ENCODE measurements at places on chromosomes 1 and 21.

GRCh38 chr1:155471026-155471425 is 91.6 kb downstream of the ASH1L start:
- no peak for DNase-seq

DNA sequence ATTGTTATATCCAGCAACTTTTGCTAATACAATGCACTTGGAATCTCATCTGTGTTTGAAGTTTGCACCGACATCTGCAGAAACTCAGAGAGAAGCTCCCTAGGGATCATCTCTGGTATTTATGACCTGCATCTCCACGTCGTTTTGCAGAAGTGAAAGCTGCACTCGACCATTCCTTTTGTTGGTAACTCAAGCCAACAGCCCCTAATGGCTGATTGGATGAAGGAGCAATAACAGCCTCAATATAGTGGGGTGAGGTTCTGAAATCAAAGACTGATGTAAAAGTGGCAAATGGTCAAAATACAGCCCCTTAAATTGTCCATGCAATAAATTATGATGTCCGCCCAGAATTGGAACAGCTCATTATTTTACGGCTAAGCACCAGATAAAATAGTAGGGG is 344.2 kb upstream of the KAZN start:
- DNase-seq, result no peak

- DNase-seq, result no peak
Observed at GRCh38 chr21:35058058-35058457, 9.0 kb upstream of the RUNX1 start.

DNA sequence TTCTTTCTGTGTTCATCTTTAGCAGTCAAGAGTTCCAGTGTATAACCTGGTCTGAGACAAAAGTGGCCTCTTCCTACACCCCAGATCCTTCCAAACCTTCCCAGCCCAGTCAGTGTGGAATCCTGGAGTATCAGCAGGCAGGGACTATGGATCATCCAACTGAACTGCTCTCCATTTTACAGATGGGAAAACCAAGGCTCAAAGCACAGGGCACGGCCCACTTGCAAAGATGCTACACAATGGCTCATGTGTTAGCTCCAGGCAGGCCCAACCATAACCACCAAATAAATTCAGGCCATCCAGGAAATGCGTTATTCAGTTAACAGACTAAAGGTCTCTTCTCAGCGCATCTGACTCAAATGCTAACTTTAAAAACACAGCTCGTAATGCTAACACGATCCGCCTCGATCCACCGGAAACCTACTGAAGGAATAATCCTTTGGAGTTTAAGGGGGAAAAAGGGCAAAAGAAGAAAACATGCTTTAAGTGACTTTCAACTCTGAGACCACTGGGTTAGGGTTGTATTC is 7.1 kb downstream of the GLIS1 start:
- no peak for DNase-seq

- no peak for DNase-seq
Observed at GRCh38 chr21:42358261-42358660, 7.5 kb upstream of the TFF2 start.

DNA sequence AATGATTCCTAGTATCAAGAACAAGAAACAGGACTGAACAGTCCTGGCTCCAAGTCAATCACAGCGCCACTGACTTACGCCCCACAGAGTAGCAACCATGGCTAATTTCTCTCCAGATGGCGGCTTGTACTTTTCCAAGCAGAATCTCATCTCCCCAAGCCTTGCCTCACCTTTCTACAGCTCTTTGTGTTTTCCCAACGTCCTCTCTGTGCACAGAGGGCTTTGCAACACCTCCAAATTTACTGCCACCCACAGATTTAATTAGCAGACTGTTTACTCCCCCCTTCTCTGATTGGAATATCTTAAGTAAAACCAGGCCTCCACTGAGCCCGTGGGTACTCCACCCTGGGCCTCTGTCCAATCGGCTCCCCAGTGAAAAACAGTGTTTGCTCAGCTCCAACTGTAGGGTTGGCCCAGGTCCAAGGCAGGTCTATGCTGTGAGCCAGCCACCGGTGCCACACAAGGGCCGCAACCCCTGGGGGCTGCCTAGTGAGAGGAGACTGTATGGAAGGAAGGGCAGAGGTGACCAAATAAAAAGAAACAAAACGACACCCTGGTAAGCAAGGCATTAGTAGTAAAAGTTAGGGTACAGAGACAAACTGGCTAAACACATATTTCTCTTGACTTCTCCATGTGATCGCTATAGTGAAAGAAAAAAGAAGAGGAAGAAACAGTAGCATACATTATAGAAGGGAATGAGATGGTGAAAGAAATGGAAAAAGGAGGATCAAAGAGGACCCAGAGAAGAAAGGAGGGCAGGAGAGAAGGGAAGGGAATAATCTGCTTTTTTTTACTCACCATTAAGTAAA is 128.4 kb upstream of the SOD1 start:
- DNase-seq, result no peak

DNA sequence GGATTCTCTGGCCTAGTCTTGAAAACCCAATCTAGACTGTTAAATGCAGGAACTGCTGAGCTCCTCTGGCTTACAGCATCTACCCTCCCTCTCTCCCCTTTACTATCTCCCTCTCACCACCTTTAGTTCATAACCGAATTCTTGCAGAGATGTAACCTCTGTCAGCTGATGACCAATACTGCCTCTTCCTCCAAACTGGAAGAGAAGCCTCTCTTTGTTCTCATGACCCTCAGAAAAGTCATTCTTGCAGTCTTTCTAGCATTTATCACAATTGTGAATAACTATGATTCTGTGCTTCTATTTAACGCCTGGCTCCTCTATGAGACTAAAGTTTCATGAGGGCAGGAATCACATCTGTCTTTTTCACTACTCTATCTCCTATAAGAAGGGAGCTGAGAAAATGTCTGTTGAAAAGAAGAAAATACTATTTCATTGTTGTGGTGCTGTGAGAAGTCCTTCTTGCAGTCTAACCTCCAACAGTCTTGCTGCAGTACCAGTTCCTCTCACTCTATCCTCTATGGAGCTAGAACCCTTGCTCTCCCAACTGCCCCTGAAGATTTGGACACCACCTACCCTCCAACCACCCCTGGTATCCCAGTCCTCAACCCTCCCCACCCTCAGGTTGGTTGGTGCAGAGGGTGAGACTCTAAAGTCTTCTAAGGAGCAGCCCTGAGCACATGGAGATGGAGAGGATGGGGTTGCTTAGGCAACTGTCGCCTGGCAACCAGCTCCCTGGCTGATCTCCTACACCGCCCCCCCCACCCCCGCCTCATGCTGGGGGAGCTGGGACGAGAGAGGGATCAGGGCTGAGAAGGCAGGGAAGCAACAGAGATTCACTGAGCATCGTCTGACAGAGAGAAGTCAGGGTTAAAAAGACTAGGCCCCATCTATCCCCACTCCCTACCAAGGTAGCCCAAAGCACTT is 13.9 kb downstream of the MEF2D start:
- DNase-seq, result no peak

GRCh38 chr21:15794277-15794912 is 64.6 kb downstream of the USP25 start:
- DNase-seq, result no peak

GRCh38 chr21:29578306-29578705 is 279.6 kb downstream of the BACH1 start:
- no peak for DNase-seq

DNA sequence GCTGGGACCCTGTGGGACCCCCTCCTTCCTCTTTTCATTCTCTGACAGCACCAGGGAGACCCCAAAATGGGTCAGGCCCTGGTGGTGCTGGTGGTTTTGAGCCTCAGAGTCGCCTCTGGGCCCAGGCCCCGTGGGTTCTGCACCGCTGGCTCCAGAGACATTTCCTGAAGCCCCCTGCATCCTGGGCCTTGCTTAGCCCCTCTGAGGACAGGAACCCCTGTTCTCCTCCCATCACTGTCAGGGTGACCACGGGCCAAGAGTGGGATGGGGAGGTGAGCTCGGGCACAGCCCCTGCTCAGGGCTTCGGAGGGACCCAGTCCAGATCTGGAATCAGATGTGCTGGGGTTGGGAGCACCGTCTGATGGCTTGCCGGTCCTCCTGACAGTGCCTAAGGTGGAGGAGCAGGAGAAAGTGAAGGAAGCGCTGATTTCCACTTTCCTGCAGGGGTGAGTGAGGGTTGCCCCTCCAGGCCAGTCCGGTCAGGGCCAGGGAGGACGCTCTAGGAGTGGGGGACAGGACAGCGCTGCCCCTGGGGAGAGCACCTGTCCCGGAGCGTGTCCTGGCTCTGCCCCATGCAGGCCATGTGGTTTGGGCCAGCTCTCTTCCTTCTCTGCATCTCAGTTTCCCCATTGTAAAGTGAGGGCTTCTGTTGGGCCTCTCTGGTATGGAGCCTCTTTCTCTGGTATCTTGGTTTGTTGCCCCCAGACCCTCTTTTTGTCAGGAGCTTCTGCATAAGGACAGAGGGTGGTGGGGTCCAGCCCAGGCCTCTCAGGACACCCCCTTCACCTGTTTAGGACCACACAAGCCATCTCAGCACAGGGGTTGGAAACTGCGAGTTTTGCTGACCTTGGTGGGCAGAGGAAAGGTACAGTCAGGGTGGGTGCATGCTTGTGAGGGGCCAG is 71.0 kb downstream of the TRIM11 start:
- DNase-seq, result no peak

- DNase-seq, result peak; percentile 70
Observed at GRCh38 chr21:37636152-37636860, 269.7 kb downstream of the DYRK1A start.

DNA sequence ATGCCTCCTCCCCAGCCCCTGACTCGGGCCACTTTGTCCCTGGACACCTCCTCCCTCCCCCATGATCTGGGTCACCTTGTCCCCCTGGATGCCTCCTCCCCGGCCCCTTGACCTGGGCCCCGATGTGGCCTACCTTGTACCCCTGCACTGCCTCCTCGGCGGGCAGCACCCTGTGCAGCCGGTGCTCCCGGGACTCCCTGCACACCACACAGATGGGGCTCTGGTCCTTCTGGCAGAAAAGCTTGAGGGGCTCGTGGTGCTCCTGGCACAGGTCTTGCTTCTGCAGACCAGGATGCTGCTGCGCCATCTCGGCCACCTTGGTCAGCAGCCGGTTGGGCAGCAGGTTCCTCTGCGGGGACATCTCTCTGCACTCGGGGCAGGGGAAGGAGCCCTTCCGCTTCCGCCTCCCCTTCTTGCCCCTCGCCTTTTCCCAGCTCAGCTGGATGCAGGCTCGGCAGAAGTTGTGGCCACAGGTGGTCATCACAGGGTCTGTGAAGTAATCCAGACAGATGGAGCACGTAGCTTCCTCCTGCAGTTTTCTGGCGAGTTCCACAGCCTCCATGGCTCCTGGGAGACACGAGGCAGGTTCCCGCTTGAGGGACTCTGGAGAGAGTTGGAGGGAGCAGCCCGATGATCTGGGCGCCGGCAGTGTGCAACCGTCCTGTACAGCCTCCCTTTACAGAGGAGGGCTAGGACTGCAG is 2.0 kb downstream of the TRIM17 start:
- DNase-seq, result no peak

GRCh38 chr1:214683621-214684020 is 80.6 kb downstream of the CENPF start:
- no peak for DNase-seq

DNA sequence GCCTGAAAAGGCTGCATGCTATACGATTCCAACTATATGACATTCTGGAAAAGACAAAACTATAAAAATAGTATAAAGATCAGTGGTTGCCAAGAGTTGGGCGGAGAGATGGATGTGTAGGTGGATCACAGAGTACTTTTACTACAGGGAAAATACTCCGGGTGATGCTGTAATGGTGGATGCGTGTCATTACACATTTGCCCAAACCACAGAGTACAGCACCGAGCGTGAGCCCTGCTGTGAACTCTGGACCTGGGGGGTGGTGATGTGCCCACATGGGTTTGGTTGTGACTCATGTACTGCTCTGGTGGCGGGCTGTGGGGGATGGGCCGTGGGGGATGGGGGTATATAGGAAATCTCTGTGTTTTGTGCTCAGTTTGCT is 162.7 kb upstream of the COL6A1 start:
- peak; percentile 43 for DNase-seq

DNA sequence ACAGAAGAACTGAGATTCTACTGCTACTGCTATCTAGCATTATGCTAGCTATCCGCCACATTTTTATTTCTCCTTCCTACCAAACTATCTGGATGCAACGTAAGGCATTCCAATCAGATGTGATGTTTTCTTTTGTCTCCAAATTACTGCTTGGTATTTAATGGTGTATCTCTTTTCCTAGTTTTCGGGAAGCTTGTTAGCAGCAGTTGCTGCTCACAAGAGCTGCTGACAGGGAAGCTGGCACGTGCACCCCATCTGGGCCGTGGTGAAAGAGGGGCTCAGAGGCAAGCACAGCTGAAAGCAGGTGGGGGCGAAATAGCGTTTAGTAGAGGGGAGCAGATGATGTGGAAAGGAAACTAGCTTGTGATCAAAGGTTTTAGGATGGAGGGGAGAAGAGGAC is 57.3 kb downstream of the JAK1 start:
- no peak for DNase-seq

DNA sequence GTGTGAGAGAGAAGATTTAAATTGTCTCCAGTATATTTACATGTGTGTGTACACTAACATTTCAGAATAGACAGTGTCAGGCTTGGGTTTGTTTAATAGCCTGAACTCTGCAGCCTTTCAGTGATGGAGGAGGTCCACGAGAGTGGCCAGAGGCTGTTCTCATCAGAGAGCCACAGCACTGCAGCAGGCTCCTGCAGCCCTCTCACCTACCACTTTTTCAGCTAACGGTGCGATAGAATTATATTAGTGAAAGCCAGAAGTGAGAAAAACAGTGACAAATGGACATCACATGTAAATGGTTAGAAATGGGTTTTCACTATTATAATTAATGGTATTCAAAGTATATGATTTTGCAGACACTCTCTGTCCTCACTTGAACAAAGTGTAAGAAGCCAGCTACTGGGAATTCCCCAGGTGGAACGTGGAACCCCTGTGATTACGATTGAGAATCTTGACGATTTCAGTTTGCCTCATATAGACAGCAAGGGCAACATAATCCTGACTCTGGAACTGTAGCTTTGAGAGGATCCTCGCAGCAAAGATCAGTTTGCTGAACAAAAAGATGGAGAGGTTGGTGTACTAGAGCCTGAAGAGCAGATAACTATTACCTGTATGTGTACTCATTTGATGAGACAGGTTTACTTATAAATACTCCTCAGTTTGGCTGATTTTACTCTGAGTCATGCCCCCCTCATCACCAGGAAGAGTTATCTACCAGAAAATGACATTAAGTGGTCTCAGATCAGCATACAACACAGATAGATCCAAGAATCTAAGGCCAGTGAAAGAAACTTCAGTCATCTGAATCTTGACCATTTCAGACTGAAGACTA is 31.4 kb downstream of the IFI16 start:
- DNase-seq, result no peak

DNA sequence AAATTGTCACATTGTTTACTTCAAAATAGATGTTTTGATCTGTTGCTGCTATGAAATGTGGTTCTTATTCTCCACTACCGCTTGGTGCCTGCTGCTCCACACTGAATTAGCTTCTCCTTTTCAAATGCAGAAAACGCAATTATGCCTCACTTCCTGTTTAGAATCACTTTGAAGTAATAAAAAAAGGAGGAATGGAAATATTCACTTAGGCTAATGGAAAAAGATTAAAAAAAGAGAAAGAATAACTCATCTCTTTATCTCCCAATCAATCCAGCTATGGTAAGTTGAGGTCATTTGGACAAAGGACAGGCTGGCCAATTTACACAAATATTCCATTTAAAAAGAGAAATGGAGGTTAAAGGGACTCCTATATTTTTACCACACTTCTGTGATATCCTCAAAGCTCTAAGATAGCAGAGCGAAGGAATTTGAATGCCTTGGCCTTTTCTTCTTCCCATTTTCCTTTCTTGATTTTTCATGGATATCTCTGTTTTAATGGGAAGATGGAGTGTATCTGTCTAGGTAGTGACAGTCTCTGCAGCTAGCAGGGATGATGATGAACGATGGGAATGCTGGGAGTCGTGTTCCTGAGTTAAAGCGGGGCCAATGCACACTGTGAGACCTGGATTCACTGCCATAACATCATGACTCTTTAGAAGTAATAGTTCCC is 35.7 kb downstream of the RGS5 start:
- DNase-seq, result no peak

GRCh38 chr21:15159382-15160020 is 94.7 kb upstream of the NRIP1 start:
- DNase-seq, result no peak
